Activated CD4-positive, alpha-beta memory T cell treated with anti-CD3 and anti-CD28 coated beads, Interleukin-2, amount 10 ng/mL, durations not matched to agents 7 days and 5 days (primary cell): ENCODE measurements at places on chromosomes 13 and 19.

GRCh38 chr13:44436589-44437337 is 63.1 kb downstream of the SERP2 start:
- H3K36me3 ChIP-seq: no peaks in the 10 kb centered on the region
- peaks cover 52% of the 10 kb centered on the region for H3K27me3 ChIP-seq
- peak overlapping the region; percentile 68 for H3K4me3 ChIP-seq
- peaks cover 20% of the 10 kb centered on the region for H3K4me1 ChIP-seq
- DNase-seq: peak; percentile 30

- H3K36me3 ChIP-seq: no peaks in the 10 kb centered on the region
- H3K27ac ChIP-seq: no peak overlapping the region
- no peak for DNase-seq
- no peak overlapping the region for H3K4me3 ChIP-seq
- peaks cover 8% of the 10 kb centered on the region for H3K27me3 ChIP-seq
- peaks cover 41% of the 10 kb centered on the region for H3K4me1 ChIP-seq
Observed at GRCh38 chr13:113849546-113849945, 14.3 kb downstream of the GAS6 start.

DNA sequence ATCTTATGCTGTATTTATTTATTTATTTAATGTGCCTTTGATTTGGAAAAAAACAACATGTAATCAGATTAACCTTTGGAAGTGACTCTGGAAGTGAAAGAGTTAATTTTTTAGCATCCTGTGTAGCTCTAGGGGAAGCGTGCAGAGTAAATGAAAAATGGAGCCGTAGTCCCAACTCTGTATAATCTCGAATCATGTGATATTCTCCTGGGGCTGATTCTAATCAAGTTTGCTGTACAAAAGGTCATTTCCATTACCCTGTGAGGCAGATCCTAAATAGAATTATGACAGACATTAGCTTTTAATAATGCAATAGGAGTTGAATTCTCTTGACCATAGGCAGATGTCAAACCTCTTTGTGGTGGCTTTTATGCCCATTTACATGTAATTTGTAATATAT is 238.6 kb upstream of the CSNK1A1L start:
- H3K27ac ChIP-seq: no peak overlapping the region
- H3K4me1 ChIP-seq: no peaks in the 10 kb centered on the region
- DNase-seq: no peak
- no peak overlapping the region for H3K4me3 ChIP-seq
- no peaks in the 10 kb centered on the region for H3K36me3 ChIP-seq

GRCh38 chr19:9498183-9498902 is at the start of gene ZNF560:
TSS of gene ZNF560 (minus strand) at chr19:9498616. CDS start at chr19:9475313, 23,303 bp downstream.
- no peak within 1 kb of the TSS for H3K4me3 ChIP-seq
- DNase-seq: no peak
- H3K27me3 ChIP-seq: no peaks in the 10 kb centered on the region
- H3K27ac ChIP-seq: no peak within 1 kb of the TSS
- peaks cover 15% of the 10 kb centered on the region for H3K36me3 ChIP-seq
- peaks cover 4% of the 10 kb centered on the region for H3K4me1 ChIP-seq

DNA sequence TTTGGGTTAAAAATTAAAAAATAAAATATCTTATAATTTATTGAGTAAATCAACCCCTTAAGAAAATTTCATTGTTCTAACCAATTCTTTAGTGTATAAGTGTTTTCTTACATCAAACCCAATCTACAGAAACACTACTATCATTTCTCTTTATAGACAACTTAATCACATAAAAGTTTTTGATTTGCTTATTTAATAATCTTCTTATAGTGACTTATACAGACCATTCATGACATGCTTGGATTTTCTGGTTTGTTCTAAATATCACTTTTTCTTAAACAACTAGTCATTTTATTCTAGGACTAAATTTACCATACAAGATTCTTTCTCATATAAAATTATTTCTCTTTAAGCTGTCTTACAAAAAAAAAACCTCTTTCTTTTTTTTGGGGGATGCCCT is 27.3 kb upstream of the ZSCAN5A start:
- no peaks in the 10 kb centered on the region for H3K36me3 ChIP-seq
- H3K27ac ChIP-seq: no peak overlapping the region
- no peak overlapping the region for H3K4me3 ChIP-seq

DNA sequence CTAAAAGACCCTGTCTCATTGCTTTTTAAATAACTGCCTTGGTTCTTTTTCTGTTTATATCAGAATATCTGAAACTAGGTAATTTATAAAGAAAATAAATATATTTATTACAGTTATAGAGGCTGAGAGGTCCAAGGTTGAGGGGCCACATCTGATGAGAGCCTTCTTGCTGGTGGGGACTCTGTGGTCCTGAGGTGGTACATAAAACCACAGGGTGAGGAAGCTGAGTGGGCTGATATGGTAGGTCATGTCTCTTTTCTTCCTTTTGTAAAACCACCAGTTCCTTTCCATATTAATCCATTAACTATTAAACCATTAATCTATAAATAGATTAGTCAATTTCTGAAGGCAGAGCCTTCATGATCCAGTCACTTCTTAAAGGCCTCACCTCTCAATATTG is 109.5 kb upstream of the SPRY2 start:
- H3K4me1 ChIP-seq: no peaks in the 10 kb centered on the region
- DNase-seq: no peak
- no peaks in the 10 kb centered on the region for H3K36me3 ChIP-seq
- H3K27me3 ChIP-seq: no peaks in the 10 kb centered on the region

GRCh38 chr13:97257800-97258799 is 36.0 kb downstream of the MBNL2 start:
- peak; percentile 38 for DNase-seq
- peaks cover 10% of the 10 kb centered on the region for H3K36me3 ChIP-seq
- peaks cover 78% of the 10 kb centered on the region for H3K4me1 ChIP-seq
- H3K27ac ChIP-seq: peak overlapping the region; percentile 78

DNA sequence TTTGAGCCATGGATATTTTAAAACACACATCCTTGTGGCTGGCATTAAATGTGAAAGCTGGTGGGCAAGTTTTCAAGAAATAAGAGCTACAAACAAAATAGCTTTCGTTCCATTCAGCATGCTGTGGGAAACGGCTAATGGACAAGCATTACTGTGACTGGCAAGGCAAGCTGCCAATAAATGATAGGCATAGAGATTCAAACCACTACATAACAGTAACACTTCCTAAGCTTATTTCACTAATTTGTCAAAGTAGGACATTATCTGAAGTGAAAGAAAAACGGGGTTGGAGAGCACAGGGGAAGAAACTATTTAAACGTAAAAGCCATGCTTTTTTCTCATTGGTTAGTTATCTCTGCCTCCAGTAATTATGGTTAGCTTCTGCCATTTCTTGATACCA is 26.0 kb downstream of the OBI1 start:
- no peak overlapping the region for H3K27ac ChIP-seq
- no peak overlapping the region for H3K4me3 ChIP-seq
- peaks cover 70% of the 10 kb centered on the region for H3K36me3 ChIP-seq

DNA sequence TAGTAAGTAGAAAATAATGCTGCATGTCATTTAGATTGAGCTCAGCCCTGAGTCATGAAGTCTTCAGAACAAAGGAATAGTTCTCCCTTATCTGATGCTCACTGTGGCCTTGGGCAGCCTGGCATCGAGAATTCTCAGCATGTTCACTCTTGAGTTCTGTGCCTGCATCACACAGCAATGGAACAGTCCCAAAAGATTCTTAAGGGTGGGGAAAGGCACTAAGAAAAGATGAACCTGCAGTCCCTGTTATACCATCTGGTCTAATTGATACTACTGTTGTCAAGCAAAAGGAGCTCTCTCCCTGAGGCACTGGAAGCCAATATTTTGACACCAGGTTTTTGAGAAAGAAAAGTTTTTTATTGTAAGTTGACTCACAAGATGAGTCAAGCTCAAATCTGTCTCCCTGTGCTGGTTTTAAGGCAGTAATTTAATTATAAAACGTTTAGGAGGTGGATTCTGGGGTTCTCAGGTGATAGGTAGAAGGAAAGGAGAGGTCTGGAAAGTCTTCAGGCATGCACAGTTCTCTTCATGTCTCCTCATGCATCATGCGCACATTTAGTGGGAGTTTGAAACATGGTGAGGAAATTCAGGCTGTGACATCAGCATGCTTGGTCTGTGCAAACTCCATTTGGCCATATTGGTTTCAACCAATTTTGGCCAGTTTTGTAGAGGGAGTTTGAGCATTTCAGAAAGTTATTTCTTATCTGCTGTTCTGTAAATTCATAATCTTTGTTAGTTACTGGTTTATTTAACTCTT is 38.1 kb upstream of the ZNF766 start:
- H3K36me3 ChIP-seq: peaks cover 49% of the 10 kb centered on the region
- no peaks in the 10 kb centered on the region for H3K27me3 ChIP-seq
- peaks cover 10% of the 10 kb centered on the region for H3K4me1 ChIP-seq
- DNase-seq: no peak
- H3K4me3 ChIP-seq: no peak overlapping the region
- no peak overlapping the region for H3K27ac ChIP-seq

GRCh38 chr13:111204438-111205177 is 89.5 kb downstream of the ARHGEF7 start:
- peaks cover 39% of the 10 kb centered on the region for H3K4me1 ChIP-seq
- peaks cover 18% of the 10 kb centered on the region for H3K36me3 ChIP-seq
- no peak overlapping the region for H3K27ac ChIP-seq

DNA sequence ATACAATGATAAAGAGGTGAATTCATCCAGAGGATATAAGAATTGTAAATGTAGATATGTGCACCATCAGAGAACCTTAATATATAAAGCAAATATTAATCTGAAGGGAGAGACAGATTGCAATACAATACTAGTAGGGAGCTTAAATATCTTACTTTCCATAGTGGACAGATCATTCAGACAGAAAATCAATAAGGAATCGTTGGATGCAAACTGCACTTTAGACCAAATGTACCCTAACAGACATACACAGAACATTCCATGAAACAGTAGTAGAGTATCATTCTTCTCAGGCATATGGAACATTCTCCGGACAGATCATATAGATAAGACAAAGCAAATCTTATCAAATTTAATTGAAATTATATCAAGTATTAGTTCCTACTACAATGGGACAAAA is 35.0 kb upstream of the ZNF766 start:
- H3K27ac ChIP-seq: no peak overlapping the region
- no peak for DNase-seq
- H3K4me3 ChIP-seq: no peak overlapping the region

- no peak overlapping the region for H3K27ac ChIP-seq
- H3K36me3 ChIP-seq: no peaks in the 10 kb centered on the region
- DNase-seq: no peak
- no peaks in the 10 kb centered on the region for H3K27me3 ChIP-seq
- H3K4me3 ChIP-seq: no peak overlapping the region
Observed at GRCh38 chr13:96033220-96034015, 19.8 kb downstream of the UGGT2 start.

DNA sequence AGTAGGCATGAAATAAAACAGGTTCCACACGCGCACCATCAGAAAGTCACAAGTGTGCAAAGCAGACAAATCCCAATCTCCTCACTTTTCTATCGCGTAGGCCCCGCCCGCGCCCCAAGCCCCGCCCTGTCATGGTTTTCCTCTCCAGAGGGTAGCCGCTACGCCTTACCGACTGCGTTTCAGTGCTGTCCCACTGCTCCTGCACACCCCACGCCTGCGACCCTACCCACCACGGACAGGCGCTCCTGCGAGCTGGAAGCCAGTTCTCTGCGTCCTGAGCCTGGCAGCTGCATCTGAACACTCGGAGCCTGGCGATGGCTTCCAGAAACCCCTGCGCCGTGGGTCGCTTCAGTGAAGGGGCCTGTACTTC is 379 bp upstream of the ZNF470 start:
- H3K4me1 ChIP-seq: peaks cover 15% of the 10 kb centered on the region
- peak overlapping the region; percentile 89 for H3K4me3 ChIP-seq
- DNase-seq: peak; percentile 46
- H3K27me3 ChIP-seq: no peaks in the 10 kb centered on the region
- peak overlapping the region; percentile 78 for H3K27ac ChIP-seq

GRCh38 chr19:6033744-6034264 is 55.9 kb upstream of the RANBP3 start:
- H3K4me1 ChIP-seq: peaks cover 8% of the 10 kb centered on the region
- no peaks in the 10 kb centered on the region for H3K27me3 ChIP-seq
- H3K36me3 ChIP-seq: peaks cover 10% of the 10 kb centered on the region
- no peak overlapping the region for H3K4me3 ChIP-seq

GRCh38 chr19:40357640-40358039 is 9.1 kb downstream of the PLD3 start:
- no peak overlapping the region for H3K4me3 ChIP-seq
- H3K27me3 ChIP-seq: no peaks in the 10 kb centered on the region
- H3K27ac ChIP-seq: no peak overlapping the region
- no peak for DNase-seq
- H3K36me3 ChIP-seq: no peaks in the 10 kb centered on the region

GRCh38 chr19:57047743-57048142 is 72.0 kb upstream of the USP29 start:
- H3K4me3 ChIP-seq: no peak overlapping the region
- H3K4me1 ChIP-seq: no peaks in the 10 kb centered on the region
- H3K27me3 ChIP-seq: no peaks in the 10 kb centered on the region
- no peak for DNase-seq
- no peak overlapping the region for H3K27ac ChIP-seq

DNA sequence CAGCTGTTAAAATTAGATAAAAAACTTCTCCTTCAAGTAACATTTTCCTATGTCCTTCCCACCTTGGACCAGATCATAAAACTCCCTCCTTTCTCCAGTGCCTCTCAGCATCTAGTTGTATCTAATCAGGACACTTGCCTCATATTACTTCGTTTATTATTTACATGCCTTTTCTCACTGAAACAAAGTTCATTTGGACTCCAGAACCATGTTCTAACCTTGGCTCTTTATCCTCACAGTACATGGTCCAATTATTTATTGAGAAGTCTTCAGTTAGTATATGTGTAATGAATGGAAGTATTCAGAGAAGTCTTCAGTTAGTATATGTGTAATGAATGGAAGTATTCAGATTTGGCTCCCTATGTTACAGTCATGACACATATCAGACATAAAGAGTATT is 342.7 kb downstream of the OXGR1 start:
- no peaks in the 10 kb centered on the region for H3K36me3 ChIP-seq
- H3K27me3 ChIP-seq: no peaks in the 10 kb centered on the region
- H3K4me1 ChIP-seq: no peaks in the 10 kb centered on the region
- H3K27ac ChIP-seq: no peak overlapping the region
- no peak for DNase-seq
- no peak overlapping the region for H3K4me3 ChIP-seq

GRCh38 chr19:50155520-50156109 is 7.5 kb downstream of the IZUMO2 start:
- no peak for DNase-seq
- H3K27me3 ChIP-seq: peaks cover 3% of the 10 kb centered on the region
